ENCODE measurements at places on chromosomes 4 and X.

DNA sequence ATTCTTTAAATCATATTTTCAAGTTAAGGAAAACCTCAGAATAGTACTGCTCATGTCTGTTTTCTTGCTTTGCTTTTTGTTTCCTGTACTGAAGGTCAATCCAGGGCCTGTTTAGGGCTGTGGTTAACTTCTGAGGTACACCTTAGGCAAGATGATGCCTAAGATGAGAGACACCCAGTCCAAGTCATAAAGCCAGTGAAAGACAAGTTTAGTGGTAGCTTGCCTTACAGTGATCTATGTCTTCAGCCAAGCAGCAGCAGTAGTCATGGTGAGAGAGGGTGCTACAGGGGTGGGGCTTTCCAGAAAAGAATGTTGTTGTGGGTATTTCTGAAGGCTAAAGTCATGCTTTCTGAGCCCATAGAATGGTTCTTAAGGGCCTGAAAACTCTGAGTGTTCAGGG, 173.7 kb downstream of the VSIG4 start:
- peak; percentile 98 for ATAC-seq

DNA sequence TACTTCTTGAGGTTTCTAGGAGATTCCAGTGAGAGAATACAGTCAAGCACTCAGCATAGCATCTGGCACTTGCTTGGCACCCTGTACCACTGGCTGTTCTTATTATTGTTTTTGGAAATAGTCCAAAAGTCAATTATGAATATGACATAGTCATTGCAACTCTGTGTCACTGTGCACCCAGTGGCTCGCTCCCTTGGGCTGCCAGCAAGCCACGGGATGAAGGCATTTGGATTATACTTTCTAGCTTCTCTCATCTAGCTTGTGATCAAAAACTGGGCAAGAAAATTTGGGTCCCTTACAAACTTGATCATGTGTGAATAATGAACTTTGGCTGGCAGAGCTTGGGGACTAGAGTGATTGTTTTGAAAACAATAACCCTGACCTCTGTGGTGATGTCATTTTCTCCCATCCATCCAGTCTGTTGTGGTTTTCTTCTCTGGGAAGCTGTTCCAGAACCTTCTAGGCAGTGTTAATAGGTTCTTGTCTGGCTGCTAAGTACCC, 32.7 kb upstream of the LIMCH1 start:
- ATAC-seq = no peak

DNA sequence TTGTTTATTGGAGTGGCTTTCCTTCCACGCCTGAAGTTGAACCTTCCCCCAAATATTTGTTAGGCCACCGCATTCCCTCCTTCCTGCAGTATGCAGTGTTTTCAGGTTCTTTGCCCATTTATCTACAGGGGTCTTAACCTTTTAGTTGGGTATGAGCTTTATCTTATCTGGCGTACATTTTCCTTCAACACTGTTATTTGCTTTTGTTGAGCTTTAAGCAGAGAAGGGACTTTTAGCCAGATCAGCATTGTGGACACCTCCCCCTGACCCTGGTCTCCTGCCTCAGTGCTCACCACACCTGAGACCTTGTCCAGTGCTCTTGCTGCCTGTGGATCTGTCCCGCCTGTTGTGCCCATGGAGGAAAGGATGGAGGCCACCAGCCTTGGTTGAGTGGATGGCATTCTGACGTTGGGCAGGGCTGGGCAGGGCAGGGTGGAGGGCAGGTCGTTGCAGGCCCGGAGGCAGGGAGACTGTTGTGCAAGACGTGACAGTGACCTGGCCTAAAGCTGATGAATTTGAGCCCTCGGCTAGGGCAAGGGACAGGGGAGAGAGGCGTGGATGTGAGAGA, 998 bp upstream of the DUSP9 start:
- ATAC-seq = no peak

DNA sequence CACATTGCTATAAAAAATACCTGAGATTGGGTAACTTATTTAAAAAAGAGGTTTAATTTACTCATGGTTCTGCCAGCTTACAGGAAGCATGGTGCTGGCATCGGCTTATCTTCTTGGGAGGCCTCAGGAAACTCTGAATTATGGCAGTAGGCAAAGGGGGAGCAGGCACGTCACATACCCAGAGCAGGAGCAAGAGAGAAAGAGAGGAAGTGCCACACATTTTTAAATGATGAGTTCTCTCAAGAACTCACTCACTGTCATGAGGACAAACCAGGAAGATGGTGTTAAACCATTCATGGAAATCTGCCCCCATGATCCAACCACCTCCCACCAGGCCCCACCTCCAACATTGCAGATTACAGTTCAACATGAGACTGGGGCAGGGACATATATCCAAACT, 10.0 kb upstream of the AFF1 start:
- no peak for ATAC-seq

GRCh38 chr4:80189956-80190677, 7.2 kb upstream of the PRDM8 start:
- ATAC-seq = no peak

GRCh38 chr4:112942077-112942476, 107.4 kb upstream of the ANK2 start:
- ATAC-seq = no peak

DNA sequence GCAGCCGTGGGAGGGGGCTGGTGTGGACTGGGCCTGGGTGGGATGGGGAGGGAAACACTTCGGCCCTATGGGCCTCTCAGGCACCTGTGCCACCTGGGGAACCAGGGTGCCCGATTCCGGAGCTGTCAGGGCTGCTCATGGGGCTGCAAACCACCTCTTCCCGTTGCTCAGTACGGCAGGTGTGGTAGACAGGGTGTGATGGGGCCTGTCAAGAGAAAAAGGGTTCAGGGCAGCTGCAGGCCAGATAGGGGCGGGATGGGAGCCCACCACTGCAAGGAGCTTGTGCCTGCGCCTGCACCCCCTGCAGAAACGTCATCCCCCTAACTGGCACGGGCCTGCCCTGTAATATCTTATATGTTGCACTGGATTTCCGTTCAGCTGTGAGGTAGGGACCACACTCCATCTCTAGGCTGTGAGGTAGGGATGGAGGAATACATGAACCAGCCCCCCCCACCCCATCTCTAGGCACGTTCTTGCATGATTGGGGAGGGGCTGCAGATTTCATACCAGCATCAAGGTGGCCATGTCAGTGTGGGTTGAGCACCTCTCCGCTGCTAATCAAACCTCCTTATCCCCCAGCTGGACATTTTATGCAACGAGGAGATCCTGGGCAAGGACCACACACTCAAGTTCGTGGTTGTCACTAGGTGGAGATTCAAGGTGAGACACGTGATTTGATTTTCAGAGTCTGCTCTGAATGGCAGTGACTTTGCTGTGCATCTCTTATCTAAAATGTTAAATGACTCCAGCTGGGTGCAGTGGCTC, 59.0 kb downstream of the PCGF3 start:
- peak; percentile 28 for ATAC-seq

DNA sequence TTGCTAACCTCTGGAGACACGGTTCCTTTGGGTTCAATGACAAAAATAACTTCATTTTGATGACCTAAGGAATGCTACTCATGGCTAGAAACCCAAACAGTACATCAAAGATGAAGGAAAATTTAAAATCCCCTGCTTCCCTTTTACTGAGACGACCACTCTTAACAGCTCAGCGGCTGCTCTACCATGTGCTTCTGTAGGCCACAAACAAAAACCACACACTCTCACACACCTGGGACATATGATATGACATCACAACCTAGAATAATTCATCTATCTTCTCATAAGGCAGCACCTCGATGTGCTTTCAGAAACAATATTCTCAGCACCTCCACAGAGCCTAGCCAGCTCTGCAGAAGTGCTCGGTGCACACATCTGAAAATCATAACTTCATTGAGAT, 34.7 kb downstream of the ABLIM2 start:
- no peak for ATAC-seq

GRCh38 chr4:244471-244870, 60.8 kb downstream of the ZNF732 start:
- ATAC-seq = no peak

GRCh38 chrX:153477364-153477857, 7.0 kb upstream of the HAUS7 start:
- ATAC-seq = no peak

DNA sequence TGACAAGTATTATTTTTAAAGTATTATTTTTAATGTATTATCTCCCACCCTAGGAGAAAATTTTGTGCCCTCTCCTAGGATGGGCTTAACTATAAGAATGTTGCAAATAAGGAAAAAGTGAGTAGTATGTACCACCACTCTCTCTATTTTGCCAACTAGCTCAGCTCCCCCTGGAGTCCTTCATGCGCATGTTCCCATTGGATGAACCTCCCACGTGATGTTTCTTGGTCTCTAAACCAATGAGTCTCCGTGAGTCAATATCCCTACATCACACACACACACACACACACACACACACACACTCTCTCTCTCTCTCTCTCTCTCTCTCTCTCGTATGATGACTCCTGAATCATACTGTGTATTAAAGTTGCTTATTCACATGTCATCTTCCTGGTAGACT, 129.7 kb upstream of the ZFP42 start:
- ATAC-seq = no peak

- ATAC-seq = no peak
Measured at GRCh38 chr4:42360256-42360669, 37.0 kb upstream of the SHISA3 start.

DNA sequence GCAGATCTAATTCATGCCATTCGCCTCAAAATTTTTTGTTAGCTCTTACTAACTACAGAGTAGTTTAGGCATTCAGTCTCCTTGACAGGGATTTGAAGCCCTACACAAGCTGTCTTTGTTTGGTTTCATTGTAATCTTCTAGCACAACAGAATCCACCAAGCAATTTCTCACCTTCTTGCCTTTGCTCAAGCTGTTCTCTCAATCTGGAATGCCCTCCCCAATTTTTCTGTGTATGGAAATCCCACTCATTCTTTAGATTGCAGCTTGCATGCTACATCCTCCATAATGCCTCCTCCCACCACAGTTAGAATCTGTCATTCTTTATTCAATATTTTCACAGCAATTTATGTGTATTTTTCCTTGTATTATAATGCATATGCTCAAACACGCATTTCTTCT, 63.7 kb downstream of the C4orf51 start:
- ATAC-seq = no peak

DNA sequence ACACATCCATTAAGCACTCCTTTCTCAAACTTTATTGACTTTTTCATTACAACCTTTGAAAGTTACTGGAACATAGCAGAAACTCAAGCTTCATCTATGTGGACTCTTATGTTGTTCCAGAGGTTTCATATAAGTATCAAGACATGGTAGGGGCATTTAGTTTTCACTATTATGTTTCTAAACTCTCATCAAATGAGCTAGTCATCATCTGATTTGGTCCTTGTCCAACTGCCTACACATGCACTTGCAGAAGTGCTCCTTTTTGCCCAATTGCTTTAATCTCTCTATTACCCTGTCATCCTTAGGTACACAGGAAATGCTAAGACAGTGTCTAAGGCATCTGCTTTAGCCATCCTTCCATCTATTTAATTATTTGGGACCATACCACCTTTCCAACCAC, 42.2 kb upstream of the EPGN start:
- no peak for ATAC-seq

DNA sequence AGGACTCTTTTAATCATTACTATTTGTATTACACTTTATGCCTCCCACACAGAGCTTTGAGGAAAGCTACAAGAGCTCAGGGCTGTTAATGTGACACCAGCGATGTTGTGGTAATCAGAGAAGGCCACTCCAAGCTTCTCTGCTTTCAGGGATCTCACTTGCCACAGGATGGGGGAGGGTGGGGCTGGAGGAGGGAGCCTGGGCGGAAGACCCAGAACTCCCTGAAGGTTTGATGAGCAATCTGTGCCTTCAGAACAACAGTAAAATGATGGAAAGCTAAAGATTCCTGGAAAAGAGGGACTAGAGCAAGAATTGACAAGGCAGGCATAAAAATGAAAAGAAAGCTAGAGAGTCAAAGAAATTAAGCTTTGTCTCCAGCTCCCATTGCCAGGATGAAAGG, 75.6 kb downstream of the MAML3 start:
- ATAC-seq = no peak

DNA sequence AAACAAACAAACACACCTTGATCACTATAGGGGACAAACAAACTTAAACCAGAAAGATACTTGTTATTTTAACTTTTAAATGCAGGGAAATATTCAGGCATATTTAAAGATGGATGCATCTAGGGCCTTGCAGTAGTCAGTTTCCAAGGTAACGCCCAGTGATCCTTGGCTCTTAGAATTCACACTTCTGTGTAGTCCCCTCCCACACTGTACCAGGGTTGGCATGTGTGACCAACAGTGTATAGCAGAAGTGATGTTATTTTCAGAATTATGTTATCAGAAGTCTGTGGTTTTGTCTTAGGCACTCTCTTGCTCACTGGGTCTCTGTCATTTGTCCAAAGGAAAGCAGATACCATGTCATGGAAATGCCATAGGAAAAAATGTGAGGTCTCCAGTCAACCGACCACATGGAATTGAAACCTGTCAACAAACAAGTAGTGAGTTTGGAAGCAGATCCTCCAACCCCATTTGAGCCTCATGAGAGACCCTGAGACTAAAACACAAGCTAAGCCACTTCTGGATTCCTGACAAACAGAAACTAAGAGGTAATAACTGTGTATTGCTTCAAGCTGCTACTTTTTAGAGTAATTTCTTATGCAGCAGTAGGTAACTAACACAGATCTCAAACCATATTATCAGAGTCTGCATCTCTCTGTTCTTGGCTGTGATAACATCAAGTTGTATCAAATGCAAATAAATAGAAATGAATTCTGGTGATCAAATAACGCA, 670.3 kb downstream of the KCTD8 start:
- ATAC-seq = no peak

DNA sequence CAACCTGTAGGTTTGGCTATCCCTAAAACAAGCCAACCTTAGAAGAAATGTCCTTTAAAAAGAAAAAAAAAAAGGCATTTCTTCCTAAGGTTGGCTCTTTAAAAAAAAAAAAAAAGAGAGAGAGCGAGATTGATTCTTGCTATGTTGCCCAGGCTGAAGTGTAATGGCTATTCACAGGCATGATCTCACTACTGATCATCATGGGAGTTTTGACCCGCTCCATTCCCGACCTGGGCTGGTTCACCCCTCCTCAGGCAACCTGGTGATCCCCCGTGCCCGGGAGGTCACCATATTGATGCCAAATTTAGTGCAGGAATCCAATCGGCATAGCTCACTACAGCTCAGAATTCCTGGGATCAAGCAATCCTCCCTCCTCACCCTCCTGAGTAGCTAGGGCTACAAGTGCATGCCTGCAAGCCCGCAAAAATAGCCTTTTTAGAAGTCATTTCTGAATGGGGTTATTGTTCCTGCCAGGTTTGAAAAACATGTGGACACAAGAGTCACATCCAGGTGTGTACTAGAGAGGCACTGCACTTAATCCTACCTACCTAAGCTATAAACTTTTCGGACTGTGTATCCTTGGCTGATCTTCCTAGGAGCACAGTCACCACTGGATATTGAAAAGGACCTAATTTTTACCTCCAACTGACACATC, 61.4 kb upstream of the ZCCHC13 start:
- ATAC-seq = no peak

GRCh38 chr4:104416725-104417356, 77.9 kb downstream of the CXXC4 start:
- ATAC-seq = peak; percentile 12

GRCh38 chr4:81307991-81308390, 93.0 kb upstream of the PRKG2 start:
- no peak for ATAC-seq
